Astrocyte (in vitro differentiated cells and primary cell): ENCODE measurements at places on chromosomes 3 and 15. TPM values are rescaled to one million over a fixed set of nuclear protein-coding genes. Genes with fewer than 3 reads are reported as not detected.

DNA sequence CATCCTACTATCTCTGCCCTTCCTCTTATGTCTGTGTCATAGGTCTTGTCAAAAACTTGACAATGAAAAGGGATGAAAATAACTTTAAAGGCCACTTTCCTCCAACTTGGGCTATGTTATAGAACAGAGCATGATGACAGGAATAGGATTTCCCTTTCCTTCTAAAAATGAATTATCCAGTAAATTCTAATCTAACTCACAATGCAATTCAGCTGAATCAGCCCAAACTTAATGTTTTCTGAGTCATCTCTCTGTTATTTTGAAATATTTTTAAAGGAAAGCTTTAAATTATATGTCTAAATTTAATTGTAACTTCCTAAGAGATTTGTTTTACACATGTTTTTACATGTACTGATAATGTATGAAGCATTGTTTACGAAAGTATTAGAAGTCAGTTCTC, 258.5 kb downstream of the BBX start:
- DNase-seq, result no peak

DNA sequence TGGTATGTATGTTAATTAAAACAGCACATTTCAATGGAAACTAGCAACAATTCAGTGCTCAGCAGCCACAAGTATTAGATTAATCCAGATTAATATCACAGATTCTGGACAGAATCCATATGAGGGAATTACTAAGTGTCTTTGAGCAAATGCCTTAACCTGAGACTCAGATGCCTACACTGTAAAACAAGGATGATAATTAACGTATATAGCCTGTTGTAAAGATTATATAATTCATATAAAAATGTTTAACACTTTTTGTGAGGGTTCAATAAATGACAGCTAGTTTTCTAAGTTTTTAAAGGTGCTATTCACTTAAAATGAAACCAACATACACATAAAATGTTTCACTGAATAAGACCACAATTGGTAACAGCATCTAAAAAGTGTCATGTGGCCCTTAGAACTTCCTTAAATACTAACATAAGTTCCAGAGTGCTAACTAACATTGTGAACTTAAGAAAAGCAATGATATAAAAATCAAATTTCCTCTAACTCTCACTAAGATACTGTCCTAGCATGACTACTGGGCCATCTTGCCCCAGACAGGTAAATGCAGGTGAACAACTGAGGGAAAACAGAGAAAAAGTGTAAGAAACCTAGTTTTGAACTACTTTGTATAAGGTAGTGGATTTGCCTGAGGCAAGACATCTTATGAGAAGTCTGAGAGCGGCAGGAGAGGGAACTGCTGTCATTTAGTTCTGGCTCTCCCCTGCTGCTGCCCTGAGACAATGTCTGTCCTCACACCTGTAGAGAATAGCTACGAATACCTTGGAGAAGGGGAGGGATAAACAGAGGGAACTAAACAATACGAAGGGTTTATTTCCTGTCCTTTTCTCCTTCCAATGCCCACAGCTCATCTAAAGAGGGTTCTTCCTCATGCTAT, 151.3 kb downstream of the ADAM10 start:
- DNase-seq, result no peak

DNA sequence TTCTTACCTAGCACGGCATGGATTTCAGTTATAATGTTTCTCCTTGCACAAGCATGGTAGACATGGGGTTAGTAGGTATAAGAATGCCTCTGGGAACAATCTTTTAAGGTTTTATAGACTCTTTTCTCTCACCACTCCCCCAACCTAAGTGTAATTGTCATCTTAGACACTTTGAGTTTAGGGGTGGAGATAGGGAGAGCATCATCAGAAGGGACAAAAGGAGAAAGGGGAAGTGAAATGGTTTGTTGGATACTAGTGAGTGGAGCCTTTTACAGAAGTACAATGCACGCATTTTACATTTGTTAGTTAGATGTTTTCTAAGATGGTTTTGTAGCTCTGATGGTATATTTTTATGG, 189.2 kb downstream of the TP63 start:
- DNase-seq, result no peak

The TF gene
- 0.34 and 1.3 TPM in 2 replicates for total RNA-seq
